ENCODE measurements at places on chromosomes 11 and 22. TPM values are rescaled to one million over a fixed set of nuclear protein-coding genes. Genes with fewer than 3 reads are reported as not detected.

Gene C2CD3
- total RNA-seq: 19.1 TPM

Gene APOBEC3B
- 31.5 TPM for total RNA-seq

Gene GRAP2
- not detected for total RNA-seq

Gene PPFIBP2
- 11.4 TPM for total RNA-seq

Gene PTPRCAP
- total RNA-seq: 0.34 TPM

Gene CASTOR1
- 5.9 TPM for total RNA-seq

Gene GGT5
- 1.9 TPM for total RNA-seq

Gene TRIM49
- not detected for total RNA-seq

Gene SPA17
- total RNA-seq: 18.5 TPM

Gene BATF2
- total RNA-seq: 0.86 TPM

Gene DRD4
- total RNA-seq: not detected

Gene FXYD6
- 0.16 TPM for total RNA-seq

Gene FREY1
- 0.37 TPM for total RNA-seq

Gene CWF19L2
- 3.9 TPM for total RNA-seq

Gene CCDC157
- total RNA-seq: 3.3 TPM

Gene GGT1
- total RNA-seq: 95.9 TPM

Gene FADD
- 57.0 TPM for total RNA-seq

Gene NXPE4
- total RNA-seq: not detected

Gene C11orf65
- total RNA-seq: 0.13 TPM

Gene RIC3
- total RNA-seq: 0.95 TPM

Gene OR2AG1
- not detected for total RNA-seq

Gene MAPK8IP1
- total RNA-seq: 5.8 TPM

Gene OPCML
- not detected for total RNA-seq

Gene CCT8L2
- not detected for total RNA-seq

Gene SLC16A8
- total RNA-seq: not detected

Gene LSP1
- 1.2 TPM for total RNA-seq

Gene BLID
- total RNA-seq: not detected

Gene MRGPRX4
- total RNA-seq: not detected

Data from A549 treated with CpdA at 1 μM for 4 hours (cell line).